Activated CD4-positive, alpha-beta T cell treated with anti-CD3 and anti-CD28 coated beads, Interleukin-2, amount 50 U/mL, for 16 hours (primary cell): ENCODE measurements at places on chromosomes 5 and 9.

- no peak for DNase-seq
Observed at GRCh38 chr5:124239572-124239971, 506.9 kb downstream of the ZNF608 start.

DNA sequence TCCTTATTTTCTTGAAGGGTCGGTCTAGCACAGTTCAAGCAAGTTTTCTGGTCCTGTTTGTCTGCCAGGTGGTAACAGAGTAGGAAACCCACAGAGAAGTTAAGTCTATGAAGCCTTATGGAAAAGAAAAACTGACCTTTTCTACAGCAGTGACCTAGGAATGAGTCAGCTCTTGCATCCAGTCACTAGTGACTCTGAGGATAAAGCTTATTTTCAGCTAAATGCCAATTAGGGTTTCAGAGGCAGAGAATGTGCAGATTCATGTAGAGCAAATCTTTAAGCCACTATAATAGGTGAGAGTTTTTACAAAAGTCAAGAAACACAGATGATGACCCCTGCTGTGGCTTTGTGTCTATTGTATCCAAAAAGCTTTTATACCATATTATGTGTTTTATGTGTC is 100.7 kb downstream of the CWC27 start:
- DNase-seq: no peak

DNA sequence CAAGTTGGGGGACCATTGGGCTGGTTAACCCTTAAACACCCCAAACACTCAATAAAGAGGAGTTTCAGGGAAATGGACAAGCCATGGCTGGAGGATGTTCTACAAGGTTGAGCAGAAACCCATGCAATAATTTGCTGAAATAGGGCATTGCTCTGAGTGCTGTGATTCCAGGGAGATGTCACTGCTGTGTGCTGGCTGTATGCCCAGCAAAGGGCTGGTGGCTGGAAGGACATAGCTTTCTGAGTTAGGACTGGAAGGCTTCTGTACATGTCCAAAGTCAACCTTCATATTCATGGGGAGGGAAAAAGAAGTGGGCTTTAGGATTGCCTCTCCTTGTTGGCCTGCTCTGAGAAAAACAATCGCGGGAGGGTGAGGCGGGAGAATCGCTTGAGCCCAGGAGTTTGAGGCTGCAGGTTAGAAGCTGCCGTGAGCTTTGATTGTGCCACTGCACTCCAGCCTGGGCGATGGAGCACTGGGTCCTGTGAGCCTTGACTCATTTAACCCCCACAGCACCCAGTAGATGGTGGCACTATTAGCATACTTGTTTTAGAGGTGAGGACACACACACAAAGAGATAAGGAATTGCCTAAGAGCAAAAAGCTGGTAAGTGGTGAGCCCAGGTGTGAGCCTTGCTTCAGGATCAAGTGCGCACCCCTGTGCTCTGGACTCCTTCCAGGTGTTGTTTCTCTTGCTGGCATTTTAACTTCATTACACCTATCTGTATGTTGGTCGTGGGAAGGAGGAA is 20.4 kb downstream of the IL12B start:
- DNase-seq: no peak

- DNase-seq: no peak
Observed at GRCh38 chr5:161421067-161421466, 125.5 kb downstream of the GABRB2 start.

- DNase-seq: no peak
Observed at GRCh38 chr5:179875741-179876609, 17.4 kb upstream of the MRNIP start.

DNA sequence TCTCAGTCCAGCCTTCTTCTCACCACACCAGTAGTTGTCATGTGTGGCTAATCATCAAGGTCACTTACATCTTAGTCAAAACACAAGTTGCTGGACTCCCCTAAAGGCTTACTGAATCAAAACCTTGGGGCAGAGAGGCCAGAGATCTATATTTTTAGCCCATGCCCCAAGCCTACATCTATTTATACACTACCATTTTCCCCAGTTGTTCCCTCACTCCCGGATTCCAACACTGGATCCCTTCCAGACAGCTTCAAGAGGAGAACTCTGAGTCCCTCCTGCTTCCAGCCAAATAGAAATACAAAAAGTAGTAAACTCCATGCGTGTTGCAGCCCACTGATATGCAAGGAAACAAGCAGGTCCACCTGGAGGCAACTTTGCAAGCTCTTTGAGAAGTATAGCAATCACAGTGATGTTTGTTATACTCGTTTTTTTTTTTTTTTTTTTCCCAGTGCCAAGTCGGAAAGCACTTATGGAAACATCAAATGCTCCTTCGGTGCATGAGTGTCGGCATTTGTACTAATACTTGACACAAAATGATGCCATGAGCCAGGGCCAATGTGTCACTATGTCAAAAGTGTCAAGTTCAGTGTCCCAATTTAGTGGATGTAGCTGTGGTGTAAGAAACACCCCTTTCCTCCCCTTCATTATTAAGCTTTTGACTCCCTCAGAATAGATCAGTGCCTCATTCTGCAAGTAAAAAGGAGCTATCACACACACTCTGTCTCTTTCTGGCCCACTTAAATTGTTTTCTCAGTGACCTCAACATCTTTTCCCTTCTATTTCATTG is 594.2 kb upstream of the SGCD start:
- DNase-seq: no peak

GRCh38 chr5:54713923-54714581 is 196.5 kb downstream of the SNX18 start:
- DNase-seq: no peak

DNA sequence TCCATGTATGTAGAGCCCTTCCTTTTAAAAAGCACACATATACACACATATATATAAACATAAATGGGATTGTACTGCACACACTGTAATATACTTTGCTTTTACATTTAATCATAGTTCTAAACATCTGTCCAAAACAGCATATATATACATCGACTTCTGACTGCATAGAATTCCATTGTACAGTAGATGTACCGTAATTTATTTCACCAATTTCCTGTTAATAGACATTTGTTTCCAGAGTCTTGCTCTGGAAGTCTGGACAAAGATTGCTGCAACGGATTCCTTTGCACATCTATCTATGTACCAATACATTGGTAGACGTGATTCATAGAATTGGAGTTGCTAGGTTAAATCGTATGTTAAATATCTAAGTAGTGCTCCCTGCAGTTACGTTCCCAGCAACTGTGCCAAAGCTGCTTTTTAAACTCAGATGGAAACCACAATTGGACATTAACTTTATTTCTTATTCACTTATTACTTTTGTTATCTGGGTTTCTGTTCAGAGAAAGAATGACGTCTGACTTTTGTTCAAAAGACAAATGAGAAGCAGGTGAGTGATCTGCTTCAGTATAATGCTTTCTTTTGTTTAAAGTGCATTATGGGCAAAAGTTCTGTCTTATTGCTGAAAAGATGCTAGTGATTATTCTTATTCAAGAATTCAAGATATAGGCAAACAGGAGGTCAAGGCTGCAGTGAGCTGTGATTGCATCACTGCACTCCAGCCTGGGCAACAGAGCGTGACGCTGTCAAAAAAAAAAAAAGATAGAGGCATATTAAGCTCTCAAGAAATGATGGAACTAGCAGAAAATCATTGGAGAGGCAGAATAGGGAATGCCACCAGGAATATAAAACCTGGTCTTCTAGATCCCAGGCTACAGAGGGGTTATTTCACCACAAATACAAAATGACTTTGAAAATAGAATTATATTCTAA is 138.2 kb downstream of the FGF1 start:
- no peak for DNase-seq

DNA sequence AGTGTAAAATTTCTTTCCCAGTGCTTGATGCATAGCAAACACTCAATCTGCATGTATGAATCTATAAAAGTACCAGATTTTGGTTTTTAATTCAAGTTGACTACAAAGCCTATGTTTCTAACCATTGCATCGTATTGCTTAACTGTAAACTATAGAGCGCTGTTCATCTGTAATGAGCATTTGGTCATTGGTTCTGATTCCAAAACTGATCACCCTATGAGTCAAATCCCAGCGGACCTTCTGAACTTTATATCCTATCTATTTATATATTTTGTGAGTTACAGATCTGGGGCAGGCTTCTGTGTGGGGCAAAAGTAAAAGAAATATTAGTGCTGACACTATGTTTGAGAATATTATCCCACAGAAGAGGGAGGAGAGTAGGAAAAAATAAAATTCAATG is 305.7 kb upstream of the TNC start:
- no peak for DNase-seq

DNA sequence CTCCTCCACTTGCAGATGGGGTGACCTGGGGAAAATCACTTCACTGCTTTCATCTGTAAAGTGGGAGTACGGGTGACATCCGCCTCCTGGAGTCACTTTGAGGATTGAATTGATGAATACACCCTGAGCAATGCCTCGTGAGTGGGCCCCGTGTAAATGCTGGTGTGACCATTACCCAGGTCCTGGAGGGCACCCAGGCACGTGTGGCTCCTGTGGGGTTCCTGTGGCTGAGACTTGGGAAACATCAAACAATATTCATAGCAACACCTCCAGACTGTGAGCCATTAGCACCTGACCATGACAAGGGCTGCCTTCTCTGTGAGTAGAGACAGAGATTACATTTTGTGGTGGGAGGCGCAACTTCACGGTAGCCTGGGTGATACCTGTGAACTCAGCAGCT is 11.4 kb downstream of the MRPL36 start:
- DNase-seq: no peak

- no peak for DNase-seq
Observed at GRCh38 chr9:14561929-14562405, 131.3 kb downstream of the ZDHHC21 start.

- DNase-seq: peak; percentile 53
Observed at GRCh38 chr9:68802525-68803015, 97.5 kb downstream of the PIP5K1B start.

DNA sequence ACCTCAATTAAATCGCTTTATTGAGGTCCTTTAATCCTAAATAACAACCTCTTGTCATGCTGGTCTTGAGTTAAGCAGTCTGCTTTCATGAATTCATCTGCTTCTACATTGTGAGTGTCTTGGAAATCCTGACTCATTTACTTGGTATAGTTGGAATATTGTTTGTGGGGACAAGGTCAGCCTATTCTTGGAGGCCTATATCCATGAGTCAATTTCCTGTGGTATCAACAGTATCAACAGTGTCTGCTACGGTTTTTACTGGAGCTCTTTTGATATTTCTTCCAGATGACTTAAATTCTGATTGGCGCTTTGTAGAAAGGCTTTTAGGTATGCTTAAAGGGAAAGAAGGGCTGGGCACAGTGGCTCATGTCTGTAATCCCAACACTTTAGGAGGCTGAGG is 71.2 kb upstream of the PARP8 start:
- DNase-seq: peak; percentile 79

DNA sequence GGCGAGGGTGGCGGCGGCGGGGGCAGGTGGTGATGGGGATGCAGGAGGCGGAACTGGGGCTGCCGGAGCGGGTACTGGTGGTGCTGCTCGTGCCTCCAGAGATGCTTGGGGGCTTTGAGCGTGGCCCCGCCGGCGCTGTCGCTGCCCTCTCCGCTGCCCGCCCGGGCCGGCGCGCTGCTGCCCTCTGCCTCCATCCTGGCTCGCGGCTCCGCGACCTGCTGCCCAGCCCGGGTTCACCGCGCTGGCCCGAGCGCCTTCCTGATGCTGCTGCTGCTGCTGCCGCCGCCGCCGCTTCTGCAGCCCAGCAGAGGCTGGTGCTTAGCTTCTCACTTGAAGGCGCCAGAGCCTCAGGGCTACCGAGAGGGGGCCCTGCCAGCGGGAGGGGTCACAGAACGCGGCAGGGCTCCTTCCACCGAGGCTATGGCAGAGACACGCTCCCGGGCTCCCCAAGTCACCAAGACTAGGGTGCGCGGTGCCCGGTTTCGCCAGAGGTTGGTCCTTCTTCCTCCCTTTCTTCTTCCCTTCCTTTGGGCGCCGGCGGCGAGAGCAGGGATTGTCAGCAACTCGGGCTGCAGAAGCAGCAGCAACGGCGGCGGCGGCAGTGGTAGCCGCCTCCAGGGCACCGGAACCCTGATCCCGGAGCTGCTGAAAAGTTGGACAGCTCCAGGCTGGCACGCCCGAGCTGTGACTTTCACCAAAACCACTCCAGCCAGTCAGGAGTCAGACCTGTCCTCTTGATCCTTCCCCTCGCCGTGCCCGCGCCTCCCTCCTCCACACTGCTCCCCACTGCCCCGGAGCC is at the start of gene PDE4D:
PDE4D (minus strand) TSS at position 298 of the 799 bp plus-strand sequence.
- DNase-seq: peak; percentile 1

DNA sequence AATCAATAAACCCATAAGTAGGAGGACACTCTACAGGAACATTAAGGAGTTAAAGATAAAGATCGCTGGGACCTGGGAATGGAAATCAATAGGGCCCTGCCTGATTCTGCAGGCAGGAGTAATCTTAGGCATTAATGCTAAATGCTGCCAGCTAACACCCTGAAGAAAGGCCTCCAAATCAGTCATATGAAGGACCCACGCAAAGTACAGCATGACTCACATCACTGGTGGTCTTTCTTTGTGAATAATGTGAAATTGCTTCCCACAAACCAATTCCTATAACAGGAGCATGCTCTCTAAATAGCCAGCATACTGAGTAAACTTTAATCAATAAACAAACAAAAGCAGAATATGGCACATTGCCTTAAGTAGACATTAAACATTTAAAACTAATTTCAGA is 172.3 kb downstream of the SEMA5A start:
- DNase-seq: no peak

DNA sequence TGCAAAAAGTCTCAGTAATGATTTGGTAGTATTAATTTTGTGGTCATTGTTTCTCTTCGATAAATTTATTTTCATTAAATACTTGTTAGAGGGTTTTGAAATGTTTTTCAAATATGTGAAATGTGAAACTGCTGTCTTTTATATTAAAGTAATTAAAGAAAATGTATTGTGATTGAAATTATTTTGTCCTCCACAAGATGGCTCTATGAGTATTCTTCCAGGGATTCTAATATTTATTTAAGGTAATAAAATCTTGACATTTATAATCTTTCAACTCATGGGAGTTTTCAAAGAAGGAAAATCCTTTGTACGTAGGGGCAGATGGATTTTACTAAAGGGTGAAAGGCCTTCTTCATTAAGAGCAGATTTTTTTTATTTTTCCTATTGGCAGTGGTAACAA is 19.3 kb downstream of the ISOC1 start:
- no peak for DNase-seq

DNA sequence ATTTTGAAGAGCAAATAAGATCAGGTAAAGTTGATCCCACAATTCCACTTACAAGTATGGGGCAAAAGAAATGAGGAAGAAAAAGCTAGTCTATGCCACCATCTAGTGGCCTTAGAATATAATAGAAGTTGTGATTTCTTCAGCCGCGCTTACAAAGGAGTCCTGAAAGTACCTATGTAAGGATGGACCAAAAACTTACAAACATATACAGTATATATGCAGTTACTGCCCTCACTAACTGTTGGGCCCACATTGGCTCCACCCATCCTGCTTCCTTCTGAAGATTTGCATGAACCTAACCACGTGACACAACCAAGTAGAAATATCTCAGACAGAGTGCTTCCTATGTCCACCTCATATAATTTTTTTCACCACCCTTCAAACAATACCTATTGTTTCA is 11.7 kb upstream of the OR13D1 start:
- peak; percentile 26 for DNase-seq

DNA sequence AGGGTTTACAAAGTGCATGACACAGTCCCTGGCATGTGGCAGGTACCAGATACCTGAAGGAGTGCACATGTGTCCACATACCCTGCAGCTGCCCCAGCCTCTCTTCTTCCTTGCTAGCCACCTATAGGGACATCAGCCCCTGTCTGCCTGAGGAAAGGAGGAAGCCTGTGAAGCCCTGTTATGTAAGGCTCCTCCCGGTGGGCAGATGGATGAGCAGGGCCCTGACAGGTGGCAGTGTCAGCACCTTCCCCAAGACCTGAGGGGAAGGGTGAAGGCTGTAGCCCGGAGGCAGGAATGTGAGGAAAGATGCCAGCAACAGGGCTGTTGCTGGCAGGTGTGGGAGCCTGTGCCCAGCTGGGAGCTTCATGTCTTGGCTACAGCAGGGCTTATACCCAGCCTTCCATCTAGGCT is 21.7 kb downstream of the TCF7 start:
- no peak for DNase-seq

GRCh38 chr9:17613758-17614157 is 34.9 kb downstream of the SH3GL2 start:
- DNase-seq: no peak
